ENCODE measurements at places on chromosomes 12 and 14.

DNA sequence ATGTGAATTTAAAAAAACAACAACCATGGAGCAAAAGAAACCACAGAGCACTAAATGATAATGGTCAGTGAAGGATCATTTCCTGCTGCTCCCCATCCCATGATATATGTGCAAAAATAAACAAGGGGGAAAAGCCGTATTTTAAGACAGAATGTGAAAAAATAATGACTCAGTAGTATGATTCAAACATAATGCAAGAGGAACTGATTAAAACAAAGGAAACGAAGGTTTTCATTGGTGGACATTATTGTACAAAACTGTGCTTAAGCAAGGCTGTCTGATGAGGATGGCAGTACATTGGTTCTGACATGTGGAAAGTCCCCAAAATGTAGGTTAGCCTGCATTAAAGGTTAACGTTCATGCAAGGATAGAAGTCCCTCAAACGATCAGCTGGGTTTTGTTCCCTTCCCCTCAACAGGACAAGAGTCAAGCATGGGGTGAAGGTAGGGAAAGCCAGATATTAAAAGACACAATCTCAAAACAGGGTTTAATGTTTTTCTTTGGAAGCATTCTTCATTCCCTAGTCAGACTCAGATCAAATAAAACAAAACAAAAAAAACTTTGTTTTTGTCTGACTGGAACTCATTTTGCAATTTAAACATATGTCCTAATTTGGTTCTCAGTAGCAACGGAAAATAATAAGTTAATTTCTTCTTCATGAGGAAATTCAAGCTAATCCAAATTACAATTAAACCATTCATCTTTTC lies 26.3 kb upstream of the PTGDR start:
- DNase-seq = no peak

- DNase-seq = no peak
Measured at GRCh38 chr14:97485201-97485600, 688.0 kb downstream of the VRK1 start.

GRCh38 chr12:102696045-102696444 lies 215.7 kb upstream of the IGF1 start:
- no peak for DNase-seq

DNA sequence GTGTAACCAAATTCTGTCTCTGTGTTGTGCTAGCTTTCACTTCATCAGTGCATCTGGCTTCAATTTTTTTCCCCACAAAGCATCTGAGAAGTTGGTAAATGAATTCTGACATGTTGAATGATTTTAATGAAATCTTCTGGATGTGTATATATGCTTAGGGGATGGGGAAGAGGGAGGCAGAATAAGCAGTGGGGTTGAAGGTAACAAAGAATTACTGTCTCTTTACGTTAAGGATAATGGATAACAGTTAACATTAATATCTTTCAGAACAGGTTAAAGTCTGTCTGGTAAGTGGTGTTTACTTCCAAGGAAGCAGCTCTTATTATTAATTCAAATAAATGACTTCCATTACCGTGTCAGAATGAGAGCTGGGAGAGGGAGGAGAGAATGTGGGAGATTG lies 261.7 kb downstream of the ERC1 start:
- DNase-seq = no peak

DNA sequence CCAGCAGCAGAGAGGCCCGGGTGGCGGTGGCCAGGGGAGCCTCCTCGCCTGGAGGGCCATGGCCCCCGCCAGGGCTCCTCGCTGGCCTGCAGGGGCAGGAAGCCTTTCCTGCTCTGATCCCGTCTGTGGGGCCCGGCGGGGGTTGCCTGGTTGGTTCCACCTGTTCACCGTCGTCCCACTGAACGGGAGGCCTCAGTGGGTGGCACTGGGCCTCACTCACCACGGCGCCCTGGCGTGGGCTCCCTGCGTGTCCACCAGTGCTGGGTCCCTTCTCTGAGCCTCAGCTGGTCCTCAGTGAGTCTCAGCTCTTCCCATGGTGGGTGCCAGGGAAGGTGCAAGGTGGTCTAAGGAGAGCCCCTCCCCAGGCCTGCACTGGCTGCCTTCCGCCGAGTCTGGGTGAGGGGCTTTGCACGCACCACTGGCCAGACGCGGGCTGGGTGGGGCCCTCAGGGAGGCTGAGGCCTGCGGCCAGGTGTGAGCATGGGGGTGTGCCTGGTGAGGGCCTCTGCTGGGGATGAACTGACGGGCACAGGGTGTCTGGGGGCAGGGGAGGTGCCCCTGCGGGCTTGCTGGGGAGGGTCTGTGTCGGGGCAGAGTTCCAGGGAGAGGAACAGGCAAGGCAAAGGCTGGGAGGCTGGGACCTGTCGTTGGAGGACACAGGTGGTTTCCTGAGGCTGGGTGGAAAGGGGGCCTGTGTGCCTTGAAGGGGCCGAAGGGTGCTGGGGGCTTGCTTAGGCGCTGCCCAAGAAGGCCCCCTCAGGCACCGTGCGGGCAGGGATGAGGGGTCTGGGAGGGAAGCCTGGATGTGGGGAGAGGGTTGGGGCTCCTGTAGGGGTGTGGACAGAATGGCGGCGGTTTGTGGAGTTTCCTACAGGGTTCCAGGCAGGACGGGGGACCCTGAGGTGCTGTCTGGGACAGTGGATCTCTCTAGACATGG lies 339.8 kb downstream of the TMEM121 start:
- no peak for DNase-seq

DNA sequence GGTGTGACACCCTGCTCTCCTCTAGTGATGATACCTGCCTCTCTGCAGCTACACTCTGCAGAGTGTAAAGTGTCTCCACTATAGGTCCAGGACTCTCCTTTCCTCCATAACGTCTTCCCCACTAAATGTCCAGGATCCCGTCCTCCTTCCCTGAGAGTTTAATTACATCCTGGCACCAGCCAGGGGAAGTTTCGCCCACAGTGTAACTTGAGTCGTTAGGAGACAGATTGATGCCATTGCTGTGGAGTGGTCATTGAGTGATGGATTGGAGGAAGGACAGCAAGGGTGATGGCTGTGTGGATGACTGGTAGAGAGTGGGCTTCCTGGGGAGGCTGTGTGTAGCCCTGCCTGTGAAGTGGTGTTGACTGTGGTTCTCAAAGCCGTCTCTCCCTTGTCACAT lies 84.0 kb upstream of the TMEM132D start:
- DNase-seq = no peak

- DNase-seq = no peak
Measured at GRCh38 chr12:131832321-131833231, 4.4 kb downstream of the MMP17 start.

GRCh38 chr12:59593761-59594160 lies 2.1 kb upstream of the SLC16A7 start:
- DNase-seq = no peak

DNA sequence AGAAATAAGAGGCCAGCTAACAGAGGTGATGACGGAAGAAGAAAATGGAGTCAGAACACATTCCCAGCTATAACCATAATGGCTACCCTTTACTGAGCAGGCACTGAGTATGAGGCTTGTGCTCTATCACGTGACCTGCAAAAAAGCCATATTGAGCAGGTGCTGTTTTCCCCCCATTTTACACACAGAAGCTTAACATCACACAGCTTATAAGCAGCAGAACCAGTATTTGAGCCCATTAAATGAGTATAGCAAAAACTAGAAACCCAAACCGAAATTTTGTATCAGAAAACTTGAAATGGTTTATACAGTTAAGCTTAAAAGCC lies 28.4 kb downstream of the PAPLN start:
- no peak for DNase-seq

GRCh38 chr14:92199763-92200162 lies 78.0 kb downstream of the CPSF2 start:
- DNase-seq = no peak

DNA sequence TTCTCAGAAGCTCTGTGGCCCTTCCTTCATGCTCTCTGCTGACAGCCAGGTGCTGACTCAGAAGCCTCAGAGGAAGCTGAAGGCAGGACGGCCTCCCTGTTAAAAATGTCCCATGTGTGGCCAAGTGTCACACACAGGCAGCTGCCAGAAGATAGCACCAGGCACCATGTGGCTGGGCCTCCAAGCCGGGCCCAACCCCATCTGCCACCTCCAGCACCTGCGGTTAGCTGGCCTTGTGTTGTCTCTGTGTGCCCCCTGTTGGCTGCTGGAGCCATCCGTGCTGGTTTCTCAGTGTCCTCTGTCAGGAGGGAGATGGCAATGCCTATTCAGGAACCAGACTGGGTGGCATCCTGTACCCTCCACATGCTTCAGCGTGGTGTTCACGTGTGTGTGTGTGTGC lies 63.2 kb downstream of the TSPAN11 start:
- DNase-seq = no peak

DNA sequence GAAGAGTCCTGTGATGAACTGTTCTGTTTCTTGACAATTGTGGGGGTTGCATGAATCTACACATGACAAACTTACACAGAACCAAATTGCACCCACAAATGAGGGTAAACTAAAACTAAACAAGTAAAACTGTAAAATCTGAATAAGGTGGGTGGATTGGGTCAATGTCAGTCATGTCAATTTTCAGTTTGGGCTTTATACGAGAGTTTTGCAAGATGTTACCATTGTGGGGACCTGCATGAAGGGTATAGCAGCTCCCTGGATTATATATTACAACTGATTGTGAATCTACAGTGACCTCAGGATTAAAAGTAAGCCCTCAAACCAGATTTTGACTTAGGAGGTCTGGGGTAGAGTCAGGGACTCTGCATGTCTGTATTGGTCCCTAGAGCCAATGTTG lies 101.5 kb upstream of the LHX5 start:
- no peak for DNase-seq

DNA sequence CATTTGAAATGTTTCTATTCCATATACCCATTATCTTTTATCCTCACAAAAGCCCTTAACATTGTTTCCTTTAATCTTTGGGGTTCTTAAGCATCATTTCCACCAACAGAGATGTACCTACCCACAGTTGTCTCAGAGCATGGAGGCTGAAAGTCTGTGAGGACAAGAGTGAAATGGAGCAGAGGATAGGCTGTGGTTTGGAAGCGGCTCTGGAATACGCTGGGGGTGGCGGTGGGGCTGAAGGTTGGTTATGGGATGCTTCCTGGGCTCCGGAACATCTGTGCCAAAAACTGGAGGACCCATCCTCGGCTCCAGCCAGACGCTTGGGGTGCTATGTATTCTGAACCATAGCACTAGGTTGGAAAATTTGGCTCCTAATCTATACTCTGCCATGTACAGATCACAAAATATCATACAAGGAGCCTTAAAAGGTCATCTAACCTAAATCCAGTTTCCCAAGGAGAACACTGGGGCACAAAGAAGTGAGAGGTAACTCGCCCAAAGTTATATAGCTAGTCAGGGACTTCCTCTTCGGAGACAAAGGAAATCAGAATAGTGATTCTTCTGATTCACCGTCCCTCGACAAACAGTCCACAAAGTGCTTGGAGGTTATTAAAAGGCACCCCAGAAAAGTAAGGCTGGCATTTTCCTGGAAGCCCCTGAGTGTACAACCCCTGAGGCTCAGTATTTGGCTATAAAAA lies 2.5 kb downstream of the PPP1R3E start:
- no peak for DNase-seq

- DNase-seq = no peak
Measured at GRCh38 chr12:31750747-31751039, 21.9 kb upstream of the AMN1 start.

- no peak for DNase-seq
Measured at GRCh38 chr14:100972118-100972897, 68.8 kb upstream of the RTL1 start.

GRCh38 chr12:47992776-47993175 lies 11.5 kb downstream of the COL2A1 start:
- DNase-seq = no peak

GRCh38 chr12:49104822-49105221 lies 5.8 kb downstream of the LMBR1L start:
- no peak for DNase-seq

- DNase-seq = no peak
Measured at GRCh38 chr12:94123127-94123526, 25.2 kb upstream of the PLXNC1 start.

- DNase-seq = no peak
Measured at GRCh38 chr12:51726161-51726560, 122.4 kb downstream of the FIGNL2 start.

DNA sequence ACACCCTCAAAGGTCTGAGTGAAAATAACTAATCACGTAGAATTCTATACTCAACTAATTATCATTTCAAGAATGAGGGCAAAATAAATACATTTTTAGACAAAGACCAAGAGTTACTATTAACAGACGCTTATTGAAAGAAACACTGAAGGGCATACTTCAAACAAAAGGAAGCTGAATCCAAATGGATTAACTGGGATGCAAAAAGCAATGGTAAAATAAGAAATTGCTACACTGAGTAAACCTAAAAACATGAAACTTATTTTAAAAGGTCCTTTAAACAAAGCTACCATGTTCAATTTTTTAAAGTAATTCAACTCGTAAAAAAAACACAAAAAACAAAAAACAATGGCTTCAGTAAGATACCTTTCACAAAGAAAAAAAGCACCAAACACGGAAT lies 28.2 kb downstream of the LRP6 start:
- DNase-seq = no peak

GRCh38 chr12:88172844-88173407 lies 30.8 kb downstream of the TMTC3 start:
- DNase-seq = no peak

GRCh38 chr12:6208130-6208529 lies 7.9 kb downstream of the CD9 start:
- DNase-seq = no peak

DNA sequence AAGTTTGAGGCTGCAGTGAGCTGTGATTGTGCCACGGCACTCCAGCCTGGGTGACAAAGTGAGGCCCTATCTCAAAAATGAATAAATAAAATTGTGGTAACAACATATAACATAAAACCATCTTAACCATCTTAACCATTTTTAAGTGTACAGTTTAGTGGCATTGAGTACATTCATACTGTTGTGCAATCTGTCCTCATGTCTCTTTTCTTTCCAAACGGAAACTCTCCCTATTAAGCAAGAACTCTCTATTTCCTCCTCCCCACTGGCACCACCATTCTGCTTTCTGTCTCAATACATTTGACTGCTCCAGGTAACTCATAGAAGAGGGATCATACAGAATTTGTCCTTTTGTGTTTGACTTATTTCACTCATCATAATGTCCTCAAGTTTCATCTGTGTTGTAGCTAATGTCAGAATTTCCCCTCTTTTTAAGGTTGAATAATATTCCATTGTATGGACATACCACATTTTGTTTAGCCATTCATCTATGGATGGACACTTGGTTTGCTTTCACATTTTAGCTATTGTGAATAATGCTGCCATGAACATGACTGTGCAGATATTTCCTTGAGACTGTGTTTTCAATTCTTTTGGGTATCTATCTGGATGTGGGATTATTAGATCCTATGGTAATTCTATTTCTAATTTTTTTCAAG lies 4.4 kb upstream of the MARK3 start:
- no peak for DNase-seq

GRCh38 chr12:22286569-22286968 lies 47.9 kb downstream of the ST8SIA1 start:
- no peak for DNase-seq

Measured in stimulated activated CD4-positive, alpha-beta T cell treated with anti-CD3 and anti-CD28 coated beads, TNF-alpha, amount 100 ng/mL, for 48 hours (primary cell).